ENCODE measurements at places on chromosomes 1 and 21. TPM values are rescaled to one million over a fixed set of nuclear protein-coding genes. Genes with fewer than 3 reads are reported as not detected.

- DNase-seq, result no peak
These were observed 74.9 kb downstream of the DAB1 start for GRCh38 chr1:57348921-57349320.

DNA sequence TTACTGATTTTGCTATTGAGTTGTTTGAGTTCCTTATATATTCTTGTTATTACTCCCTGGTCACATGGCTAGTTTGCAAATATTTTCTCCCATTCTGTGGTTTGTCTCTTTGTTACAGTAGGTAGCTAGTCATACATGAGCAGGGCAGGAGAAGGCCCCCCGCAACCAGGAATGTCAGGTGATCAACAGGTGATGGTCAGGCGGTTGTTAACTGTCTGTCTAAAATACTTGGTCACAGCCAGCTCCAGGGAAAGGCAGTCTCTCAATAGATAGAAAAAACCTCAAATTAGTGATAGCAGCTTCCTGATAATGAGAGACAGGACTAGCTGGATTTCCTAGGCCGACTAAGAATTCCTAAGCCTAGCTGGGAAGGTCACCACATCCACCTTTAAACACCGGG is 217.9 kb downstream of the RHOU start:
- no peak for DNase-seq

Gene ATP13A2
- 23.6 TPM for polyA plus RNA-seq

- DNase-seq, result no peak
These were observed 13.1 kb downstream of the TXNIP start for GRCh38 chr1:145983206-145983675.

DNA sequence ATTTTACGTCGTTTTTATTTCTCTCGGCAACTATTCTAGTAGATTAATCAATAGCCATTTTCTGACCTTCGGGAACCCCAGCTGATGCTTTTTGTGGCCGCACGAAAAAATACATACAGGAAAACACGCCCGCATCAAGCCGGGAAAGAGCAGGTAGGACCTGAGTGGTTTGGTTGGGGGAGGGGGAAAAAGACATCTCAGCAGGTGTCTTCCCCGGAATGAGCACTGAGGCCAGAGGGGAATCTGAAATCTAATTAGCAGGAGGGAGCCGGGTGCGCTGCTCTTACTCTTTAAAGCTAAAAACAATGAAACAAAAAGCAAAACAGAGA is 618 bp upstream of the FOXD3 start:
- no peak for DNase-seq

Data from urinary bladder (tissue), 4 donors.